ENCODE measurements at places on chromosomes 2 and 18.

DNA sequence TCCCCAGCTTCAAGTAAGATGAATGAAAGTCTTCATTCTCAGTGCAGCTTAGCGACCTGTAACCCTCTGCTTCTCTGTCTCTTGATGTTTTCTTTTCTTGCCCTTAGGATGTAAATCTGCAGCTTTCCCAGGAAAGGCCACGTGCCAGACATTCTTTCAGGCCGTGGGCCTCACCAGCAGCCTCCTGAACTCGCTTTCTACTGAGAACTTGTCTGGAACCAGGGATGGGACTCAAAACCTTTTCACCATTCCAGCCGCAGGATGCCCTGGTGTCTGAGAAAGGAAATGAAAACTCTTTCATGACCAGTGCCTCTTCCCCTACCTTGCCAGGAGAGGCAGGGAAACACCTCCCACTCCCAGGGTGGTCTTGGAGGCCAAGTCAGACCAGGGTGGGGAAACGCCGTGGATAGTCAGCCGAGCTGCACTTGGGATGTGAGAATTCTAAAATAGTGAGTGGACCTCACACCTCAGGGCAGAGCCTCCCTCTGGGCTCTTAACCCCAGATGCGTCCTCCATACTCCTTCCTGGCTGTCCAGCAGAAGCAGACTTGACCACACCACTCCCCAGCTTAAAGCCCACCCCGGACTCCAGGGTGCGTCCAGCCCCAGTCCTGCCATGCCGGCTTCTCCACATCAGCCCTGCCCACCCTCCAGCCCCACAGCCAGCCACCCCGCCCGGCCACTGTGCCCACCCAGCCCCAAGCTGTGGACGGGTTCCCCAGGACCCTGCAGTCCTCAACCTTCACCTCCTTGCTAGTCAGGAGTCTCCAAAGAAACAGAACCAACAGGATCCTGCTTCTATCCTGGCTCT lies 115.5 kb downstream of the TWIST2 start:
- DNase-seq, result no peak

DNA sequence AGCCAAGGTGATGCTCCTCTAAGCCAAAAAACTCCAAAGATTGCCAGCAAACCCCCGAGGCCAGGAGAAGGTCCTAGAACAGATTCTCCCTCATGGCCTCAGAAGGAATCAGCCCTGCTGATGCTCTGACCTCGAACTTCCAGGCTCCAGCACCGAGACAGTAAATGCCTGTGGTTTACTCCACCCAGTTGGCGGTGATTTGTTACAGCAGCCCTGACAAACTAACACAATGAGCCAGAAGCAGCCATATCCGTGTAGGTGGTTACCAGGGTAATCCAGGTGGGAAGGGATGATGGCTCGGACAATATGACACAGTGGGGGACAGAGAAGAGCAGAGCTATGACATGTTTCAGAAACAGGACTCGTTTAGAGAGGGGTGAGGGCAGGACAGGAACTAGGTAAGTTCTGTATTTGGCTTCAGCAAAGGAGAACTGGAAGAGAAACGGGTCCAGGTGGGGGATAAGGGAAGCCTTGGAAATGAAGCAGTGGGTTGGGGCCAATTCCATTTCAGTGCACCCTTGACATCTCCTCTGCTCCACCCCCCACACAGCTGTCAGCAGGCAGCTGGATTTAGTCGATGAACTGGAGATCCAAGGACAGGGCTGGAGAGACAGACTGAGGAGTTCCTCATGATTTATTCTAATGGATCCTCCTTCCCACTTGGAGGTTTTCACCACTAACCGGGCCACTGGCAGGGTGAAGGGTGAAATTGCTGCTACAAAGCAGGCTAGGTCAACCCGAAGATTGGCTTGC lies 179.7 kb upstream of the SH3BP4 start:
- DNase-seq, result no peak

DNA sequence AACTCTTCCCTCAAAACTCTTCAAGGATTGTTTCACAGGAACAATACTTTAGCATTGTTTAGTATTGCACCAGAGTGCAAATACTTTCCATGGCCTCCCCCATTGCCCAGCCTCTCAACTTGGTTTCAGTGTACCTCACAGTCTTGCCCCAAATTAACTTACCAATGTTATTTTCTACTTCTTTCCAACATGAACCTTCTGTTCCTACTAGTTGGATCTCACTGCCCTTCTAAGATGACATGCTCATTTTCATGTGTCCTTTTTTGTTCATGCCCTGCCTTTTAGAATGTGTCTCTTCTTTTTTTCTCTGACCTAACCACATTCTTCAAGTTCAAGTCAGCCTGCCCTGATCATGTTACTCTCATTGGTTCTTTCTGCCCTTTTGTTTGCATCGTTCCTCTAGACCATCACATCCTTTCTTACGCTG lies 4.1 kb downstream of the SPATS2L start:
- no peak for DNase-seq

- DNase-seq, result peak; percentile 52
Measured at GRCh38 chr2:67446491-67446911, 49.4 kb downstream of the ETAA1 start.

DNA sequence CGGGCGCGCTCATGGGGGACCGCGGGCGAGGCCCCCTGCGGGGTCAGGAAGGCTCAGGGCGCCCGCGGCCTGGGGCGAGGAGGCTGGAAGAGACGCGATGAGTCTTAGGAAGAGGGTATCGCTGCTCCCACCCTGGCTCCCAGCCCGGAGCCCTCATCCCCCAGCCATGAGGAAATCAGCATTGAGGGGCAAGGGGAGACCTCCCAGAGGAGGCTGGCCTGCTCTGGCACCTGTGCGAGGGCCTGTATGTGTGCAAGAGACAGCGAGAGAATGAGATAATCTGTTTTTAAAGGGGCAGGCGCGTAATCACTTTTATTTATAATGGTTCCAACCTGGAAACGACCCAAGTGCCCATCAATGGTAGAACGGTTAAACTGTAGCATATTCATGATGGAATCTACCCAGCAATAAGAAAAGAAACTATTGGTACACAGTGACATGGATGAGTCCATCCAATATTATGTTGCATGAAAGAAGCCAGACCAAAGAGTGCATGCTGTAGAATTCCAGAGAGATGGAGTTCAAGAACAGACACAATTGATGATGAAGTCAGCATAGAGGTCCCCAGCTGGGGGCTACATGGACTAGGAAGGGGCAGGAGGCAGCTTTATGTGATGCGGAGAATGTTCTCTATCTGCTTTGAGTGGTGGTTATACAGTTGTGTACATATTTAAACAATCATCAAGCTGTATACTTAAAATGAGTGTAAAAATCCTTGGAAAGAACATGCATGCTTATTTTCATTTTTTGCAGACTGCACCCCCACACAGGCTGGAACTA lies 14.4 kb downstream of the FBXO41 start:
- DNase-seq, result no peak

- no peak for DNase-seq
Measured at GRCh38 chr18:903701-904100, 970 bp upstream of the ADCYAP1 start.

GRCh38 chr18:73509460-73509859 lies 638.2 kb downstream of the FBXO15 start:
- DNase-seq, result no peak

DNA sequence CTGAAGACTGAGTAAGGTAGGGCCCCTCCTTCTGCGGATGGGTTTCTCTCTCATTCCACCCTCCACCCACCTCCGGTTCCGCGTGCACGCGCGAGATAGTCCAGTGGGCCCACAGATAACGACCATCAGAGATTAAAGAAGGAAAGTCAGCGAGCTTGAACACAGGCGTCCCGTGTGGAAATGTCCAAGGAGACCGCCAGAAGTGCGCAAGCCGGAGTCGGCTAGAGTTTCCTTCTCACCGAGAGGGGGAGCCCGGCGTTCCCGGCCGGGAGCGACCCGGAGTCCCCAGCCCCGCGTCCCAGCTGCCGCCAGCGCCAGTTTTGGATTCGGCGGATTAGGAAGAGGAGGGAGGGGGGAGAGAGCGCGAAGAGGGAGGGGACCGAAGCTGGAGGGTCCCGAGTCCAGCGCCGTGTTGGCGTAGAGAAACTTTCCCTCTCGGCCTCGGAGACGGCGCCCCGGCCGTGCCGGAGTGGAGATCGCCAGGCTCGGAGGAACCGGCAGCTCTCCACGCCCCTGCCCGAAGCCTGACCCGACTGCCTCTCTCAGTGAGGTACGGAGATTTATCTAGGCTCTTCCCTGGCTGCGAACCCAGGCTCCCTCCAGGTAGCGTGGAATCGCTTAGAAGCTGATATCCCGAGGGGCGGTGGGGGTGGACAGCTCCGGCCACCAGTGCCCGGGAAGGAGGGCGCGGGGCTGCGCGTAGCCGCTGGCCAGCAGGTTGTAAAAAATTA lies at the start of gene GULP1:
TSS of gene GULP1 (plus strand) at position 258 of the 731 bp plus-strand sequence. CDS start 185,829 bp downstream, outside the sequence.
- peak; percentile 45 for DNase-seq

DNA sequence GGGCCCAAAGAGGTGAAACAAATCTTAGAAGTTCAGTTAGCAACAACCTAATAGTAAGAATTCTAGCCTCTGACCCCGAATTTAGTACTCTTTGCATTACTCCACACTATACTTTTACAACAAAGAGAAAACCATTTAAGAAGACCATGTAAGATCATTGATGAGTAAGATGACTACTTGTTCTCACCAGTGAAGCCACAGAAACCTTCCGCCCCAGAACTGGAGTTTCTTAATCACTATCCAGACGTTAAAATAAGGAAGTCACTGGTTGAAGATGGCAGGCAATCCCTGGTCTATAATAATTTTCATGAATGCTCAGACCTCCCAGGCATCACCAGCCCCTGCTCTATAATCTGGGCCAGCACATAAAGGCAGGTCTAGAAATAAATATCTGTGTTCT lies 95.0 kb downstream of the TMEM163 start:
- no peak for DNase-seq

DNA sequence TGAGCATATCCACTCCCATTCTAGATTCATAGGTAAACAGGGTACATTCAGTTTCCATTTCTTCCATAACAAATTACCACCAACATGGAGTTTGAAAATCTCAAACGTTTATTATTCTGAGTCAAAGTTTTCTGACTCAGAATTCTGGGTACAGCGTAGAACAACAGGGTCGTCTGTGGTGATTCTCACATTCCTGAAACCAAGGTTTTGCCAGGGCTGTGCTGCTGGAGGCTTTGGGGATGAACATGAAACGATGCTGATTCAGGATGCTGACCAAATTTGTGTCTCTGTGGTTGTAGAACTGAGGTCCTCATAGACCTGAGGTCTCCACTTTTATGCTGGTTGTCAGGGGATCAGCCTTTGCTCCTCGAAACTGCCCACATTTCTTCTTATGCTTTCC lies 255.7 kb downstream of the DSEL start:
- no peak for DNase-seq

- no peak for DNase-seq
Measured at GRCh38 chr2:70837980-70838925, 2.6 kb upstream of the CD207 start.

DNA sequence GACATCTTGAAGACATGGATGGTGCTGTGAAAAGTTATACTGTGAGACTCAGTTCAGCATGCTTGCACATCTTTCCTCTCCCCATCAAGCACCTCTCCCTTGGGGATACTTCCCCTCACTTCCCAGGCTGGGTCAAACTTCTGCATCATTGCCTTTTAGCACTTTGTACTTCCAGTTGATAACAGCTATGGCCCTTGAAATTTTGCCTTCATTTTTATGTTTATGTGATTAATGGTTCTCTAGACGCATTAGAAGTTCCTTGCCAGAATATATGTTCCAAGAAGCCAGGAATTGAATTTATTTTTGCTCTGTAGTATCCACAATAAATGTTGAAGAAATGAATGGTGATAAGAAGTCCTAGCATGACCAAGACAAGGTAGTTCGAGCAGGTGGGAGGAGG lies 120.9 kb upstream of the ST6GAL2 start:
- no peak for DNase-seq

DNA sequence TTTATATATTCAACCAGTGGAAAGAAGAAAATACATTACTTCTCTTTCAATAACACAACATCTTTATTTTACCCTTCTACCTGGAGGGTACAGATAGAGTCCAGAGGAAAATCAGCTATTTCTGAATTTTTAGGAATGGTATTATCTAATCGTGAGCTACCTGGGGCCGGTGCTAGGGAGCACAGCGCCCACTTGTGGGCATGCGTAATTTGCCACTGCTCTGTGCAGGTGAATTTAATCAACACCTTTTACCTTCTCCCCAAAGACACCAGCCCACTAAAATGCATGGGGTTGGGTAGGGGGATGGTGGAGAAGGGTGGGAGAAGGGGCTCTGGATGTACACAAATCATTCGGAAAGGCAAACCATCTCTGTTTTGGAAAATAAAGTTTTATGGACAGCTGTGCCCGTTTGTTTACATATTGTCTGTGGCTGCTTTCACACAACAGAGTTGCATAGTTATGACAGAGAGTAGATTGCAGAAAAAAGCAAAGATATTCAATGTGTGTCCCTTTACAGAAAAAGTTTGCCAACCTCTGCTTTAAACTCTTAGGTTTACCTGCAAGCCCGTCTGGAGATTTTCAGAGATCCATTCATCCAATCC lies 51.5 kb upstream of the DCC start:
- no peak for DNase-seq

DNA sequence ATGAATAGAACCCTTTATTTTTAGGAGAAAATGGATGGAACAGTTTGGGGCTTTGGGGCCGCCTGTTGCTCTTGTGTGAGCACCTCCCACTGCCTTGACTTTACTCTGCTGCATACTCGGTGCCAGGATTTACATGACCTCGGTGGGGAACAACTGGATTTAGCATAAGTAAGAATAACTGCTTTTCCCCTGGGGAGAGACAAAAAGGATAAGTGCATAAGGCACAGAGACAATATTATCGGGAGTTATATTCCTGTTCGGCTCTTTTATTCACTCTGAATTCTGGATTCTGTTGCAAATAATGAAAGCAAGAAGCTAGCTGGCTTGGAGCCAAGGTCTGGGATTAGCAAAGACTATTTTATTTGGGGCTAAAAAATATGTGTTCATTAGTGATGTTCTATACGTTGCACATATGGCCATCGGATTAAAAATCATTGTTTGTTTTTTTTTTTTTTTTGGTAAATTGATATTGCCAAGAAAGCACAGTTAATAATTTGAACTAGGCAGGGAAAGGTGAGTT lies 69.8 kb downstream of the CYBRD1 start:
- DNase-seq, result peak; percentile 2

DNA sequence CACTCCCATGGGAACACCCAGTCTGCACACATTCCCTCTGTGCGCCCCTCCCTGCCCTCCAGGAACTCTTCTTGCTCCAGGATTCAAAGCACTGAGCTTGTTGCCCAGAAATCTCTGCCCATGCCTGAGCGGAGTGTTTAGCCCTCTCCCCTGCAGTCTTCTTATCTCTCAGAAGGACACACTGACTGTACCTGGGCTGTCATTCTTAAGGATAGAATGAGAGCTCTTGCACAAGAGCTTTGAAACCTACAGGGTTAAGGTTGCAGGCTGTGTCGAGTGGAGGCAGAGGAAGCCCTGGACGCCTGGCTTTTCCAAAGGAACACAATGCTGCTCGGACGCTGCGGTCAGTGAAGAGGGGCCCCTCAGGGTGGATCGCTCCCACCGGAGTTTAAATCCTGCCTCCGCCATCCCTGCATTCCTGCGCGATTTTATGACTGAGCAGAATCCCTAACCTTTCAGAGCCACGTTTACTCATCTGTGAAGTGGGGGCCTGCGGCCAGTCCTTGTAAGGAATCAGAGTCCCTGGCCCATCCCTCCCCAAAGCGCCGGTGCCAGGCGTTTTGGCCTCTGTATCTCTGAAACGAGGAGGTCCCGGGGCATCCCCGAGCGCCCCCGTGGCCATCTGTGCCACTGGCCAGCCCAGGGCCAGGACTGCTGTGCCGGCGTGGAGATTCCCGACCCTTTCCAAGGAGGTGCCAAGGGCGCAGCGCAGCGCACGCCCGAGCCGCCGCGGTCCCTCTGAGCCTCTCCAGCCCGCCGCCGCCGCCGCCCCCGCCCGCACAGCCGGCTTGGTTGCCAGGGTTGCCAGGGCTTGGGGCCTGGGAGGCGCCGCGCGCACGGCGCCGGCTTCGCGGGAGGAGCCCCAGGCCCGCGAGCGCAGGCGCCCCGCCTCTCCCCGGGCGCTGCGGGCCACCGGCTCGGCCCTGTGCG lies 58.9 kb downstream of the FAM168B start:
- DNase-seq, result no peak
